ENCODE measurements at places on chromosomes 3 and 15. TPM values are rescaled to one million over a fixed set of nuclear protein-coding genes. Genes with fewer than 3 reads are reported as not detected.
A peak's percentile ranks its signal among the peaks of the same experiment; 100 is the strongest.

The C15orf62 gene
- total RNA-seq: 0.71 TPM

The CCDC71 gene
- total RNA-seq: 21.0 TPM

The DZIP1L gene
- 14.0 TPM for total RNA-seq

- no peak for DNase-seq
Measured at GRCh38 chr3:14289590-14290461, 111.2 kb downstream of the LSM3 start.

DNA sequence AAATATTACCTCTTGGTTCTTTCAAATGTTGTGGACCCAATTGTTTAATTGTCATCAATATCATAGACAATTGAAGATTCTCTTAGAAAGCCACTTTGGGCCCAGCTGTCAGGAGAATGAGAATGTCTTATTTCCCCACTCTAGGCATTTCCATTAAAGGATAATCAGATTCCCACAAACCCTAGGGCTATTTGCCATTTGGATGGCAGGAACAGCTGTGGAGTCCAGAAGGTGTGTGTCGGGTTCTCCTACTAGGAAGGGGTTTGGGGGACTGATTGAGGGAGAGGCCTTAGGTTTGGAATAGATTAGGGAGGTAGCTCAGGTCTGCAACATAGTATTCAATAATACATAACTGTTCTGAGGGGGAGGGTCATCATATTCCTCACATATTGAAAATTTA lies 35.2 kb upstream of the PLSCR5 start:
- no peak for DNase-seq

DNA sequence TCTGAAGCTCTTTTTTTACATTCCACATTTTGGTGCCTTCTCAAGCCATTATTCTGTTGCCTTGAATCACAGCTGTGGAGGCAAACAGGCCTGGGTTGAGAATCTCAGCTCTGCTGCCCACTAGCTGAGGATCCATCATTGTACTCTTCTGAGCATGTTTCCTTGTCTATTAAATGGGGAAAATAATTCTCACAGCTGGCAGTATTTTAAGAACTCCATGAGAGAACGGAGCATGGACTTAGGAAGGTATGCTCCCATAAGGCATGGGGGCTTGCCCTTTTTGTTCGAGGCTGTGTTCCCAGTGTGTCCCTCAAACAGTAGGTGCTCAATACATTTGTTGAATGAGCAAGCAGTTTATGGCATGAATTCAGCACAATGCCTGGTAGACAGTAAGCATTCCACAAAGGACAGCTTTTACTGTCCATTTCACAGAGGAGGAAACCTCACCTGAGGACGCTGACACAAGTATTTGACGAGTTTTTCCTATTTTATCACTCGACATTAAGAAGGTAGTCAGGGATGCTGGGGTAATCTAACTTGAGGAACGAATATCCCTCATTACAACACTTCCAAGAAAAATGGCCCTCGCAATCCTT lies 2.1 kb upstream of the PTPRG start:
- no peak for DNase-seq

- DNase-seq: no peak
Measured at GRCh38 chr15:63000706-63001105, 41.8 kb upstream of the TPM1 start.

DNA sequence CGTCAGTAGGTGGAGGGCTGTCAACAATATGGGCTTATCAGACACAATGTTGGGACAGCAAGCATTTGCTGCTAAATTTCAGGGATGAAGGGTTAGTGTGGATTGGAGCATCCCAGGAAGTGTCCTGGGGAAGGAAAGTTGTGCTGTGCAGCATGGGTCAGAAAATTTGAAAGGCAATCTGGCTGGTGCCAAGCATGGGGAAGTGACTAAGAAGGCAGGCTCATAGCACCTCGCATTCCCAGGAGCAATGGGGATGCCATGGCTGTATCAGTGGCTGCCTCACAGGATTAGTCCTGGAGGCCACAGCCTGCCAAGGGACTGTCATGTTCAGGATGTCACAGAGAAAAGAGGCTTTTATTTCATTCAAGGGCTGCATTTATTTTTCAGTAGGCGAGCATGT lies 322.4 kb upstream of the TRIM42 start:
- no peak for DNase-seq

DNA sequence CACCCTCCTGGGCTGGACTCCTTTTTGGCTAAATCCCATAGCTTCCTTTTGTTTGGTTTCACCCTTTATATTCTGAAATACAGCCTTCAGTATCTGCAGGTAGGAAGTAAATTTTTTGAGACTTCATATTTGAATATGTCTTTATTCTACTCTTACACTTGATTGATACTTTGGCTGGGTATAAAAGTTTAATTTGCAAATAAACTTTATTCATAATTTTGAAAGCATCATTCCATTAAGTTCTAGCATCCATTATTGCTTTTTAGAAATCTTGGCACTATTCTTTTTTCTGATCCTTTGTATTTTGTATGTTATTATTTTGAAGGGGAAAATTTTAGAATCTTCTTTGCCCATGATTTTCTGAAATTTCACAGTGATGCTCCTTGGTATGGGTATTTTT lies 41.3 kb upstream of the FILIP1L start:
- DNase-seq: no peak

GRCh38 chr3:44913868-44914468 lies 39.6 kb downstream of the TGM4 start:
- DNase-seq: peak; percentile 64

- no peak for DNase-seq
Measured at GRCh38 chr3:112047264-112047663, 12.7 kb downstream of the TMPRSS7 start.

DNA sequence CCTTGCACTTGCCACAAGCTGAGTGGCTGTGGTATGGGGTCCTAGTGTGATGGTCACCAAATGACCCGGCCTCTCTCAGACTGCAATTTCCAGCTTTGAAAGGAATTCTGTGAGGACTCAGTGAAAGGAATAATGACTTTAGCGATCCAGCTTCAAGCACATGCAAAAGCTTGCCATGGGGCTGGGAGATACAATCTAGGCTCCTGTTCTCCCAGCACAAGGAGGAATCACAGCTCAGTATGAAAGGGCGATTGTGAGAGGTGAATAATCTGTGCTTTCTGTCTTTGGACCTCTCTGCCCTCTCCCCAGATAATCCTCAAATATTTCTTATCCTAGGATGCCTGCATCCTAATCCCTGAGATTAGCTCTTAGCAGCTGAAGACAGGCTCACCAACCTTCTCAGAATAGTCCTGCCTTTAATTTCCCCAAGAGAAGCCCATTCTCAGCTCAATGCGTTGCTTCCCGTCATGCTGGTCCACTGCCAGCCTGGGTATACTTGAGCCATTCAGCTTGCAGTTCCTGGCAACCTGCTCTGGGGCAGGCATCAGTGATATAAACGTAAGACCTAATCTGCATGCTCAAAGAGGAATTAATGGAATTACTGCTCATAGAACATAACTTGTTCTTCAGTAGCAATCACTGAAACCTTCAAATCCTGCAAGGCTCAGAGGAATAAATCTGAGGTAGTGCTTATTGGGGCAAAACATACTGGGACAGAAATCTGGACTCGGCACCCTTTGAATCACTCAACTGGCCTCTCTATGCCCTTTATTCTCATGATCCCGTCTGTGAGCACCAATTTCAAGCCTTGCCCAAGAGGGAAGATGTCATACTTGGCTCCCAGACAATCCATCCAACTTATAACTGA lies 15.1 kb downstream of the TLNRD1 start:
- DNase-seq: no peak

GRCh38 chr3:126481808-126482502 lies 6.3 kb upstream of the ZXDC start:
- DNase-seq: no peak

- no peak for DNase-seq
Measured at GRCh38 chr3:141499284-141499683, 12.5 kb downstream of the RASA2 start.

DNA sequence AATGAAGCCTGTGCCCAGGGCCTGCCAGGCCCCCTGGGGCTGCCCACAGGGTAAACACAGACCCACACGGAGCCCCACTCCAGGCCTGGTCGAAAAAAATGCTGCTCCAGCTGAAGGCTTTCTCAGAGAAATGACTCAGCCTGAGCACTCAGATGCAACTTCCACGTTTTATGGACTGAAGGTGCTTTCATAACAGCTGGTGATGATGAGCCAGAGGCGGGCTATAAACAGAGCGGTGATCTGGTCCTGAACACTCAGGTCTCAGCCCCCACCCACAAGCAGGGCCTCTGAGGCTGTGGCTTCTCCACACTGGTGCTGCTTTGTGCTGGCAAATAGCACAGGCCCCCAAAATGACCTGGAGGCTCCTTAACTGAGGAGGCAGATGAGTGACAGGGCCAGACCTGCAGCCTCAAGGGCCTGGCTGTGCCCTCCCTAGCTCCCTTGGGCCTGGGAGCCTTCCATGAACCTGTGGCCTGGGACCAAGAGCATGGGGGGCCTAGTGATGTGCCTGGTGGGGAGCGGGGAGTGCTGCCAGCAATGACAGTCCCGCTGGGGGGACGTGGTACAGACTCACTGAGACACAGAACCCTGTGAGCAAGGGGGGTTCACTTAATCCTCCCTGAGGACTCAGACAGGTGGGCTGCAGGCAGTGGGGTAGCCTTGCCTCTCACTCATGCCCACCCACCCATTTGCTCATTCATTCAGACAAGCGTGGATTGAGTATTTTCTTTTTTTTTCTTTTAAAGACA lies 23.0 kb upstream of the FURIN start:
- DNase-seq: no peak

DNA sequence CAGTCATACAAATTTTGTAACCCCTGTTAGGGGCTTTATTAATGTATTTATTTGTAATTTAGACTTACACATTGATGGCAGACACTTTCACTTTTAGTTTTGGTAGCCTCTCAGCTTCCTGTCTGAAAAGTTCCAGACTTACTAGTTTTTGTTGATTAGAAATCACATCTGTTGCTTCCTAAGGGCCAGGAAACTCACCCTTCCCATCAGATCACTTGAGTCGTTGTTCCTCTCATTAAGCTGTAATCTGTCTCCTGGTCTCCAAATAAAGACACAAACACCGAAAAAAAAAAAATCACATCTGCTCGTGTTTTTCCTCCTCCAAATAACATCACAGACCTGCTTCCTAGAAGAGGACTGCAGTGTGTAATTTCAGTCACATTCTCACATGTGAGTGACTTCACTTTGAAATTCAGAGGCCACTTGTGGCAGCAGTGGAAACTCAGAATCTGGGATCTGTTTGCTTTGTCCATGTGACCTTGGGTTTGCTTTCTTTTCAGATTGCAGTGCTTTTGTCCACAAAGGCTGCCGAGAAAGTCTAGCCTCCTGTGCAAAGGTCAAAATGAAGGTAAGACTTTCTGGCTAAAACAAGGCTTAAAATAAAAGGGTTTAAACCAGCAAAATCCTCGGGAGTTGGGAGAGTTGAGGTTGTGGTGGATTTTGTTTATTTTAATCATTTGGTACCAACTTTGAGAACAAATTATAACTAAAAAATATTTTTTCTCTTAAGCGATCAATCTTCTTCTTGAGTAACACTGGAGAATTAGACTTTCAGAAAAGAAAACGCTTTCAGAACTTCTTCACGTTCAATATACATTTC lies 87.0 kb downstream of the KLHL25 start:
- no peak for DNase-seq
